ENCODE measurements at places on chromosomes 5 and 9.

- no peak for DNase-seq
Measured at GRCh38 chr9:111405701-111406100, 75.7 kb upstream of the OR2K2 start.

GRCh38 chr5:72451741-72452505, 55.3 kb downstream of the ZNF366 start:
- DNase-seq, result no peak

DNA sequence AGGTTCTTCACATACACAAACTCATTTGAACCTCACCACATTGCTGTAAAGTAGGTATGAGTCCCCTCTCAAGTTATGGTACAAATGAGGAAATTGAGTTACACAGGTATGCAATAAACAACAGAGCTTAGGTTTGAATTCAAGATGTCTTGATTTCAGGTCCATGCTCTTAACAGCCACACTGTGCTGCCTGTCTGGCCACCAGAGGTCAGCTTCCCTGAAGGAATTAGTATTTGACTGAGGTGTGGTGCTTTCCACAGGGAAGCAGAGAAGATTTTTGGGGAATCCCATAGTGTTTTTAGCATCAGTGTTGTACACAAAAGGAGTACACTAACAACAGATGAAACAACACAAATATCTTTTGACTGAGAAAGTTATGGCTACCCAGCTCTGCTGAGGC, 94.4 kb upstream of the ITGA1 start:
- DNase-seq, result peak; percentile 25

GRCh38 chr5:88826646-88827585, 56.1 kb downstream of the MEF2C start:
- DNase-seq, result no peak

DNA sequence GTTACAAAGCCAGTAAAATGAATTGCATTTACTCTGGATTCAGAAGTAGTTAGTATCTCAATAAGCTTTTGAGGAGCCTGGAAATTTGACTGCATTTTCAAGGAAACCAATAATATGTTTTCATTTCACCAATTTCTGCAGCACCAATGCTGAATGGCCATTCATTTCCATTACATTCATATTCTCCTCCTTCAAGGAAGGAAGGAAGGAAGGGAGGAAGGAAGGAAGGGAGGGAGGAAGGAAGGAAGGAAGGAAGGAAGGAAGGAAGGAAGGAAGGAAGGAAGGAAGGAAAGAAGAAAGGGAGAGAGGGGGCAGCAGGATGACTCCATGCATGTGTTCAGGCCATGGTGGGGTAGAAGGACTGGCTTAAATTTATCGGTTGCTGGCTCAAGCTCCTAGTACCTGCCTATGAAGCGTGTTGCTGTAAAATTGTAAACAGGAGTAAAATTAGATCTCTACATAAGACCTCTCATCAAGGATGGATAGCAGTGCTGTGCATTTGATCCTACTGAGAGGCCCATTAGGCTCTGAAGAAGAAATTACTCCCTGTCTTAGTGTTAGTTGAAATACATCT, 498.8 kb upstream of the TNC start:
- no peak for DNase-seq

- no peak for DNase-seq
Measured at GRCh38 chr5:154446195-154447088, 645 bp downstream of the SAP30L start.

DNA sequence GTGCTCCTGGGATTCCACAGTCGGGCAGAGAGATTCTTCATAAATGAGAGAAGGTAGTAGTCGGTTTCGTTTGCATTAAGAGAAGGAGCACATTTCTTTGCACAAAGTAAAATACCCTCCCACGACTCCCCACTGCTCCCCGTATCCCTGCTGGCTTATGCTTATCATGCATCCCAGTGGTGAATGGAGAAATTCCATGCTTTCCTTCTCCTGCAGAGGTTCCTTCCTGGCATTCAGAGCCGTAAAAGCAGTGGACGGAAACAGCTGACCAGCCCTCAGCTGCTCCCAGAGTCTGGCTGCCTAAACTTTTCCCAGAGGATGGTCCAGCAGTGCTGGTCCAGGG, 93.1 kb downstream of the C9orf152 start:
- DNase-seq, result no peak

DNA sequence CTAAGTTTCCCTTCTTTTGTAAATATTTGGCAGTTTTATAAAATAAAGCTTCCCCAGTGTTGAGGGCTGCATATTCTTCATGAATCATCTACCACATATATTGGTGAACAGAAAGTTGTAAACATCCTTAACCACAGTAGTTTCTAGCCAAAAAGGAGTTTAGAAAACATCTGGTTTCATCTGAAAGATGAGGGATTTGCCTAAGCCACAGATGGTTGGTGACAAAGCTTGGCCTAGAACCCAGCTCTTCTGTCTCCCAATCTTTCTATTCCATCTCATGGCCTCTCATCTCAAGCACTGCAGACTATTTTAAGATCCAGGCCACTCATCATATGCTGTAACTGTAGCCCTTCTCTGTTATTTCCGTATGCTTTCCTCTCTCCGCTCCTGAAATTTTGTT, 232.3 kb upstream of the TRPM3 start:
- DNase-seq, result no peak

- DNase-seq, result no peak
Measured at GRCh38 chr5:103340717-103341388, 82.3 kb downstream of the MACIR start.

DNA sequence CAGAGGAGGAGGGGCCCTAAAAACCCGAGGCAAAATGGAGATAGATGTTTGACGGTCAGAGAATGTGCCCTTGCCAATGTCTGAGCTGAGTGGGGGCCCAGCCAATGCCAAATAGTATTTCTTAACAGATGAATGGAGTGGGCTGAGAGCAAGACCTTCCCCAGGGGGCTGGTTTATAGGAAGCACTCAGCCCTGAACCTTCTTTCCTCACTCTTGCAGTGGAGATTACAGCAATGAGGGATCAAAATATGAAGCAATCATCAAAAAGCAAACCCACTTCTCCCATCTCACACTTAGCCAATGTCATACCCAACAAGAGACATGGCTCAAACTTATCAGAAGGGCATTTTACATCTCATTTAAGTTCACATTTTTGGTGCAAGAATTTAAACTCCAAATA, 350.3 kb downstream of the GADD45G start:
- DNase-seq, result no peak

DNA sequence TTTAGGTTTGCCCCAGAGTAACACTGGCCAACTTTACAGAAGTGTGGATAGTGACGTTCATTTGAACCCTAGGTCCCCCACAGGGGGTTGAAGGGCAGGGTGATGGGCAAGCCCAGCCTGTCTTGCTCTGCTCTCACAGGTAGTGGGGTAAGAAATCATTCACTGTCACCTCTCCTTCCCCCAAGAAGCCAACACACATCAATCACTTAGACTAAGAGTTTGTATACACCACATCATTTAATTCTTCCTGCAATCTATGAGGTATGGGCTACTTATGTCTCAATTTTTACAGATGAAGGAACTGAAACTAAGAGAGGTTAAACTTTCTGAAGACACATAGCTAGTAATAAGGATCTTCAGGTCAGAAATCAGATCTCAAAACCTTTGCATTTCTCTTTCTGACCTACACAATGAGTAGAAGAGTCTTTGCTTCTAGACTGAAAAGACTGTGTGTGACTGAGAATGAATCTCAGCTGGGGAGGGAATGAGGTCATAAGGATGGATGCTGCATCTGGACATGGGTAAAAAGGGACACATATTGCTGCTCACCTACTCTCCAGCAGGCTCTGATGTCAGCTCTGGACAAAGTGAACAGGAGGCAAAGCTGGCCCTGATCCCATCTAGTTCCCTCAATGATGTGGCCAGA, 81.0 kb upstream of the EQTN start:
- DNase-seq, result no peak

- no peak for DNase-seq
Measured at GRCh38 chr5:146344155-146345118, 5.8 kb downstream of the POU4F3 start.

DNA sequence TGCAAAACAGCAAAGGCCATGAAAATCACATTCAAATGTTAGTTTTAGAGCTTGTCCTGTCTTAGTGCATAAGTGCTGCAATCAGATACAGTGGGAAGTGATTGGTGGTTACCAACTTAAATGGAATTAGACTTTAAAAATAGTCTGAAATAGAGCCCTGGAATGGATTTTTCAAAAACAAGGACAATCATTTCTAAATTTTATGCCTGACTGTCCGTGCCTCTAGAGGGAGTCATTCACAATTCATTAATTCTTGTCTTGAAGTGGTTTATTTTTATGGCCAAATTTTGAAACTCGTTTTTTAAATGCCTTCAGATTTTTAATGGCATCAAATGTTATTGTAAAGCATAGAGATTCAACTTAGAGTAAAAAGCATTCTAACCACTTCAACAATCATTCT, 561.8 kb upstream of the DAB2 start:
- DNase-seq, result no peak

DNA sequence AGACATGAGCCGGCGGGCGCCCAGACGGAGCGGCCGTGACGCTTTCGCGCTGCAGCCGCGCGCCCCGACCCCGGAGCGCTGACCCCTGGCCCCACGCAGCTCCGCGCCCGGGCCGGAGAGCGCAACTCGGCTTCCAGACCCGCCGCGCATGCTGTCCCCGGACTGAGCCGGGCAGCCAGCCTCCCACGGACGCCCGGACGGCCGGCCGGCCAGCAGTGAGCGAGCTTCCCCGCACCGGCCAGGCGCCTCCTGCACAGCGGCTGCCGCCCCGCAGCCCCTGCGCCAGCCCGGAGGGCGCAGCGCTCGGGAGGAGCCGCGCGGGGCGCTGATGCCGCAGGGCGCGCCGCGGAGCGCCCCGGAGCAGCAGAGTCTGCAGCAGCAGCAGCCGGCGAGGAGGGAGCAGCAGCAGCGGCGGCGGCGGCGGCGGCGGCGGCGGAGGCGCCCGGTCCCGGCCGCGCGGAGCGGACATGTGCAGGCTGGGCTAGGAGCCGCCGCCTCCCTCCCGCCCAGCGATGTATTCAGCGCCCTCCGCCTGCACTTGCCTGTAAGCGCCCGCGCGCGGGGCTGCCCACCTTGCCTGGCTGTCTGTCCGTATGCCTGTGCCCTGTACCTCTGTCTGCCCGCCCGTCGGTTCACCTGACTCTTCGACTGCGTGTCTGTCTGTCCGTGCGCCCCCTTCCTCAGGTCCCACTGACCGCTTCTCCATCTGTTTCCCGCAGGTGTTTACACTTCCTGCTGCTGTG, 412 bp downstream of the FGF18 start:
- no peak for DNase-seq

DNA sequence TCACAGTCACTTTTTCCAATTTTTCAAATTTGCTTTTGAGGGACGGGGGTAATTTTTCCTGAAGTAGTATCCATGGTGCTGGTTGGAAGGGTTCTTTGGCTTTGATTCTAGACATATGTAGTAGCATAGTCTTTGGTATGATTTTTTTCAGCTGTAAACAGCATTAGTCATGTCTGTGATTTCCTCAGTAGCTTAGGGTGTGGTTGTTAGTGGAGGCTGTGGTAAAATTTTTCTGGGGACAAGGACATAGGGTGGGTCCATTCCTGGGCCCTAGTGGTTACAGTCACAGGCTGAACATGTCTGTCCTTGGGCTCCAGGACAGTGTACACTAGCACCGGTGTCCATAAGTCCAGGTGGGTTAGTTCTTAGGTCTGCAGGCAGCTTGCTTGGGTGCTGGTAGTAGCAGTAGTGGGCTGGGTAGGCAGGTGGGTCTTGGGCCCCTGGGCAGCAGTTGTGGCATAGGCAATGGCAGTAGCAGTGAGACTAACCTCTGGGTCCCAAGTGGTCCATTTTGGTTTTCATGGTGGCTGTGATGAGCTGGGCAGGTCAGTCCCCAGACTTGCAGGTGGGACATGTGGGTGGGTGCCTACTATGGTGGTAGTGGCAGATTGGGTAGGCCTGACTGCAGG, 100.0 kb upstream of the CXCL14 start:
- no peak for DNase-seq

DNA sequence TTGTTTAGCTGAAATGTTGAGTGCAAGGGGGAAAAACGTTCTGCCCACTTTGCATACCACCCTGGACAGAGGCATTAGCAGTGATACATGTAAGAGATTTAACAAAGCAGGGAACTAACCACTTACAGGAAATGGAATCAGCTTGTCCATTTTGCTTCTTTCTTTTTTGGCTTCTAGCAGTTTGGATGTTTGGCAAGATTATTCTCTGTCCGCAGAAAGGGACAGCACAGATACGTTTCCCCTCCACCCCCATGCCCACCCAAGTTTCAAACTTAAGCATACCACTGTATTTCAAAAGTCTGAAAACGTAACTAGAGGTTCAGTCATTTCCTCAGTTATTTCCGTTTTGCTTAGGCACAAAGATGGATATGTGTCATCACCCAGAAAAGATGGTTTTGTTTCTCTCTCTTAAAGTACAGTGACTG, 118.4 kb downstream of the GDNF start:
- DNase-seq, result no peak

DNA sequence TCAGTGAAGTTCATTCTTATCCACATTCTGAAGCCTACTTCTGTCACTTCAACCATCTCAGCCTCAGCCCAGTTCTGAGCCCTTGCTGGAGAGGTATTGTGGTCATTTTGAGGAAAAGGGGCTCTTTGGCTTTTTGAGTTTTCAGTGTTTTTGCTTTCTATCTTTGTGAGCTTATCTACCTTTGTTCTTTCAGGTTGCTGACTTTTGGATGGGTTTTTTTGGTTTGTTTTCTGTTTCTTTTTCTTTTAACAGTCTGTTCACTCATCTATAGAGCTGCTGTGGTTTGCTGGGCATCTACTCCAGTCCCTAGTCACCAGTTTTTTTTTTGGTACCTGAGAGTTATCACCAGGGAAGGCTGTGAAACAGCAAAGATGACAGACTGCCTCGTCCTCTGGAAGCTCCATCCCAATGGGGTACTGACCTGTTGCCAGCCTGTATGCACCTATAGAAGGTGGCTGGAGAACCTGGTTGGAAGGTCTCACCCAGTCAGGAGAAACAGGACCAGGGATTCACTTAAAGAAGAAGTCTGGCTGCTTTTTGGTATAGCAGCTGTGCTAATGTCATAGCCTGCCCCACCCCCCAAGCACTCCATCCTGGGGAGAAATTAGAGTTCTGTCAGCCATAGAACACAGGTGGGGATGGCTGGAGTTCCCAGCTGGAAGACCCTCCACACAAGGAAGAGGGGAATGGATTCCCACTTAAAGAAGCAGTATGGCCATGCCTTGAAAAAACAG, 138.6 kb upstream of the TSLP start:
- no peak for DNase-seq

DNA sequence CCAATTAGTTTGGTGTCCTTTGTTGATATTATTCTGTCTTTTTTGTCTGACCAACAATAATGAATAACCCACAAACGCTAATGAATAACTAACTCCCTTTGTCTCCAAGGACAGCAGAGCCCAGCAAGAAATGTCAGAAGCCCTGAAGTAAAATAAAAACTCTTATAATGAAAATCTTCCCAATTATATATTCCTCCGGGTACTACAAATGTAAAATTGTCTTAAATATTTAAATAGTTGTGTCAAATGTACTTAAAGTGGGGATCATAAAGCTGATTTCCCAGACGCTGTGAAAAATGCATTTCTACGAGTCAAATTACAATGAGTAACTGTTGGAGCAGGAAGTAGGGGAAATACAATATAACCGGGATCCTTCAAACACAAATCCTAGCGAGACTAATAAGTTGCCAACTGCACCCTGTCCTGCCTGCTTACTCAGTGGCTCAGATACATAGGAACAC, 22.3 kb downstream of the GLIS3 start:
- no peak for DNase-seq

- no peak for DNase-seq
Measured at GRCh38 chr9:87097238-87097637, 149.9 kb upstream of the GAS1 start.
